ENCODE measurements at places on chromosomes 13 and 19.

DNA sequence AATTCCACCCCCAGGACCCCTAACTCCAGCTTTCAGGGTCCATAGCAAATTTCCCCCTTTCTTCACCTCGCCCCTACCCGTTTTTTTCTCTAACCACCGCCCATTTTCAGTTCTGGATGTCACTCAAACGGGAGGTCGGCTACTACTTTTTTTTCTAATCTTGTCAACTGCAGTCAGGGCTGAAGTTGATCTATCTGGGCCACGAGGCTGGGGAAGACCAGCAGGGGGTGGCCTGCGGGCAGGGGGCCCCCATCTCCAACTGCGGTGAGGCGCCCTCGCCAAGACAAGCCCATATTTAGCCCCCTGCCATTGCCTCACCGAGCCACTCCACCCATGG, 748 bp downstream of the LHFPL6 start:
- DNase-seq, result no peak

GRCh38 chr13:80149736-80150135, 191.2 kb downstream of the SPRY2 start:
- DNase-seq, result no peak

DNA sequence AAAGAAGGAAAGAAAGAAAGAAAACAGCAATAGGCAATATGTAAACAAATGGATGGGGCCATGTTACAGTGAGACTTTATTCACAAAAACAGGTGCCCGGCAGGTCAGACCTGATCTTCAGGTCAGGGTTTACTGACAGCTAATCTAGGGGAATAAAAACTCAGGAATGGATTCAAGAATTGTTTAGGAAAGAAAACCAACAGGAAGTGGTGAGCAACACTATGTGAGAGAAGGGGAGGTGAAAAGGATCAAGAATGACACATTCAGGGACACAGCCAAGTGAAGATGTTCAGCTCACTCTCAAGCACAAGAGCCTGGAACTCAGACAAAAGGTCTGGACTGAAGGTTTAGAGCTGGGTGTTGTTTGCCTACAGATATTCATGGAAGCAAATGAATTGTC, 244.5 kb downstream of the EFNB2 start:
- no peak for DNase-seq

DNA sequence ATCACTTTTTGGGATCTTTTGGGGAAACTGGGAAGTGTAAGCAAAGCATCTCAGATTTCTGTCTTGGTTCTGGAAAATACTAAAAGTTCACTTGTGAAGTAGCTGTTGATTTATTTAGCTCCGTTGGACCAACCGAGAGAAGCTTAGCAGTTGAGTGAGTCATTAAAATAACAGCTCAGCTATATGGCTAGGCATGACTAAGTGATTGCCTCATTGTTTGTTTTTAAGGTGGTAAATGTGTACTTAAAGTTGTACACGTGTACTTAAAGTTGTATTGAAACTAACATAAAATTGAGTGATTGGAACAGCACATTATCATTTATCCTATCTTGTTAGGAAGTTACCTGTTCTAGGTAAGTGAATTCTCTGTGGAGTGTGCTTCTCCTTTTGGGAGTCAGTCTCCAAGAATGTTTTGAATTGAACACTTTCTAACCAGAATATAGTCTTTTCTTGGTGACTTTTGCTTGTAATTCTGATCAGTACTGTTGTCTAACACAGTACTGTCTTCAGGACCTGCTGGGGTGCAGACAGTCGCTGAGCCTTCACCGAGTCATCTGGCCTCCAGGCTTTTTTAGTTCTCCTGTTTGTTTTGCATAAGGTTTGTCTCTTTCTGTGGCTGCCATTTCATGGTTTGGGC, 2.9 kb upstream of the DCUN1D2 start:
- no peak for DNase-seq

DNA sequence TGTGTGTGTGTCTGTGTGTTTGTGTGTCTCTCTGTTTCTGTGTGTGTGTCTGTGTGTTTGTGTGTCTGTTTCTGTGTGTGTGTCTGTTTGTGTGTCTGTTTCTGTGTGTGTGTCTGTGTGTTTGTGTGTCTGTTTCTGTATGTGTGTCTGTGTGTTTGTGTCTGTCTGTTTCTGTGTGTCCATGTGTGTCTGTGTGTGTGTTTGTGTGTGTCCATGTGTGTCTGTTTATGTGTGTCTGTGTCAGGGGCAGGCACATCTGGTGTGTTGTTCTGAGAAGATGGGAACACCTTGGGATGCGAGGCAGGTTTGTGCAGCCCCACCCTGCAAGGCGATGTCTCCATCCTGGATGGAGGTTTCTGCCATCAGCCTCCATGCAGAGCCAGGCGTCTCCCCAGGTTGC, 275.8 kb upstream of the SOX1 start:
- peak; percentile 0 for DNase-seq

GRCh38 chr19:1450735-1451731, 1.1 kb downstream of the APC2 start:
- DNase-seq, result no peak

- DNase-seq, result no peak
These were observed 8.8 kb upstream of the CYSLTR2 start for GRCh38 chr13:48644951-48645350.

GRCh38 chr19:19606021-19606420, 12.5 kb downstream of the PBX4 start:
- DNase-seq, result no peak

DNA sequence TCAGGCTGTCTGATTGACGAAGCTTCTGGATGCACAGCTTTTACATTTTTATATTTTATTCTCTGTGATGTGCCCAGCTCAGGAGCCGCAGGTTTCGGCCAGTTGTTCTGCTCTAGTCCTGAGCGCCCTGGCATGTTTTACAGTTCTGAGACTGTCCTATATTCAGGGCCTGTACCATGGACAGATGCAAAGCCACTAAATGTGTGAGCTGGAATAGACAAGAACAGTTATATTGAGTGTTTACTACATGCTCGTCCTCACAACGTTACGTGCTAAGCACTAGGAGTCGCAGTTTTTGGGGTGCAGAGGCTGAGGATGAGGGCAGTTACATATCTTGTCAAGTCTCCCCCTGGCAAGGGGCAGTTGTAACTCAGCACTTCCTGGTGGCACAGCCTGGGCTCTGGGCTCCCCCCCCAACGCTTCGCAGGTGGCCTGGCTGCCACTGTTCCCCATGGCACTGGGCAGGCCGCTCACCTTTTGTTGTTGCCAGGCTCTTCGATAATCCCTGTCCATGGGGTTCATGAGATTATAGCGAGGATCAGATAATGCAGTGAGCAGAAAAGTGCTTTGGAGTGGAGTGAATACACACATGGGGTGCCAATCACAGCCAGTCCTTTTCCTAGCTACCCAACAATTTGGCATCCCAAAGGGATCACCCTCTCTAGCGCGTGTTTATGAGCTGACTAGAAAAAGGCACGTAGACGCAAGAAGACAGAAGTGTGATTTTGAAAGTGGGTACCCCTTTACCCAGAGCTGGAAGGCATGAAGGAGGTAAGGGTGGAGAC, 23.5 kb downstream of the ARL11 start:
- DNase-seq, result no peak

- DNase-seq, result no peak
These were observed 6.0 kb downstream of the SSC5D start for GRCh38 chr19:55494172-55494761.

DNA sequence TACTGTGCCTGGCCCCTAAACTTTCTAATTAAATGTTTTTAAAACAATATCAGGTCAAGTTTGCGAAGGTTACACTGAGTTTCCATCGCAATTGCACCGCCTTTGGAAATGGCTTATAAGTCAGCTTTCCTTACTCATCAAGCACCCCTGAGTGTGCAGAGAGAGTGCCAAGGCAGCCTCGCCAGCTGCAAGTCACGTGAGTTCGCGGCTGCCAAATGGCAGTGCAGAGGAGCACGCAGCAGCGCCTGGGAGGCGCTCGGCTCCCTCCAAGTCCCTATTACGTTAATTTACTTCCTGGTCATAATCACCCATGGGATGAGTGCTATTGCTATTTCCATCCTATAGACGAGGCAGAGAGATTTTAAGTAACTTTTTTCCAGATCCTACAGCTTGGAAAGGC, 319.6 kb downstream of the TEX29 start:
- peak; percentile 90 for DNase-seq

DNA sequence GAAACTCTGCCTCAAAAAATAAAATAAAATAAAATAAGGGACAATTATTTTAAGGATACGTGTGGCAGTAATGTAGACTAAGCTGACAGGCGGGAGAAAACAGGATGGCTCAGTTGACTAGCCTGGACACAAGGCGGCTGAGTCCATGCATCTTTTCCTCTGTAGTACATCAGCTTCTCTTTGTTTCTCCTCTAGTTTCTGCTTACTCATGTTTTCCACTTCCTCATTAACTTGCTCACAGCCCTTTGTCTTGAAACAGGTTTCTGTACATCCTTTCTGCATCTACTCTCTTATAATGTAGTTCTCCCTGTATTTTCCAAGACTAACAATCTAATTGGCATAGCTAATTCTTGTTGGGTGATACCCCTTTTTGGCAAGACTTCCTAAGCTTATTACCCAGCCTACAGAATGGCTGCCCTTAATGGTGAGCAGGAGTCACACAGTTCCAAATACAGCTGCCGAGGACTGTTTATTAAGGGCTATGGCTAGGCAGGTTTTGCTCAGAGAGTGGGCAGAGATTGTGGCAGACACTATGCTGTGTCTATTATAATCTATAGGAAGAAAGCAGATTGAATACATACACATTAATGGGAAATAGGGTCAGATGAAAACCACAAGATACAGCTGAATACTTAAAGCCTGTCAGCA, 58.7 kb upstream of the KLF5 start:
- DNase-seq, result peak; percentile 31

DNA sequence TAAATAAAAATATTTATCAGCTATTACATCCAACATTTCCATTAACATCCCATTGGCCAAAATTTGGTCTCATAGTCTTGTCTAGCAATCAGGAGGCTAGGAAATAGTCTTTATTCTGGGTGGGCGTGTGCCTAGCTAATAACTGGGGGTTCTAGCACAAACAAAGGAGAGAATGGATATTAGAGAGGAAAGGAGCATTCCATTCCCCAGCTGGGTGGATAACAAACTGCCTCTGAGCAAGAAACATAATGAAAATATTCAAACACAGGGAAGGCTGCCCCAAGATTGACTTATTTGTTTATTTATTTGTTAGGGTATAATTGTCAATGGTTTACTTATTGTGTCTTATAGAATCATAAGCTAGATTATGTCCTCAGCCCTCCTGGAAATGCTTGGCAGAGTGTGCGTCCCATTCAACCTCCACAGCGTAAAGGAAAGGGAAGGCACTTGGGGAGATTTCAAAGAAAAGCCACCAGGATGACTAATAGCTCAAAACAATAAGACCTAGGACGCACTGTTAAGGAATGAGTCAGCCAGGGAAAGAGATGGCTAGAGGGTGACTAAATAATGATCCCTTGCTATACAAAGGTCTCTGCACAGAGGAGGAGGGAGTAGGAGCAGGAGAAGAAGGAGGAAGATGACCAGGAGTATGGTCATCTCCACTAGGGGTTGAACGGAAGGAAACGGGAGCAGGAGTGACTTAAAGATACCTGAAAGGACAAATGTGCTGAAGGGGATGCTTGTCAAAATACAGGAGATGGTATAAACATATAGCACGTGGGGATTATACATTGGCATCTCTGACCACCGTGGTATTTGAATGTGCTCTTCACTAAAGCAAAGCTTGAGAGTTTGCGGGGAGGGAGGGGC, 23.5 kb upstream of the USP12 start:
- DNase-seq, result no peak

- DNase-seq, result no peak
These were observed 31.0 kb upstream of the VWA8 start for GRCh38 chr13:41991936-41992335.

GRCh38 chr13:52850396-52851136, 2.1 kb upstream of the PCDH8 start:
- DNase-seq, result peak; percentile 71

DNA sequence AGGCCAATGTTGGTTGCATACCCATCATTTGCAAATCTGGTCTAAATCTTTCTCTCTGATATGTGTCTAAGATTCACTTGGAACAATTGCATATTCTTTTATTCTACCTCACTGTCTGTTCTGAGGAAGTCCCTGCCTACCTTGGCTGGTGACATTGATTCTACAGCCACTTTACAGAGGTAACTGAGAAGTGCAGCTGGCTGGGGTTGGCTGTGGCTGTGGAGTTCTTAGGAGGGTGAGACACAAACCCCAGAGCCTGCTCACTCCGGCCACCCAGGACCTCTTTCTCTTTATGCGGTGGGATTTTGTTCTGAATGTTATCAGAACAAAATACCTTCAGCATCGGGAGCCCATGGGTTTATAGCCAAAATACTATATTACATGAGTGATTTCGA, 54.5 kb upstream of the IRS2 start:
- no peak for DNase-seq
